Activated CD4-positive, alpha-beta T cell treated with anti-CD3 and anti-CD28 coated beads for 48 hours (primary cell): ENCODE measurements at places on chromosomes 4 and X.

GRCh38 chrX:131063613-131064012 lies 5.5 kb downstream of the ARHGAP36 start:
- DNase-seq = no peak

DNA sequence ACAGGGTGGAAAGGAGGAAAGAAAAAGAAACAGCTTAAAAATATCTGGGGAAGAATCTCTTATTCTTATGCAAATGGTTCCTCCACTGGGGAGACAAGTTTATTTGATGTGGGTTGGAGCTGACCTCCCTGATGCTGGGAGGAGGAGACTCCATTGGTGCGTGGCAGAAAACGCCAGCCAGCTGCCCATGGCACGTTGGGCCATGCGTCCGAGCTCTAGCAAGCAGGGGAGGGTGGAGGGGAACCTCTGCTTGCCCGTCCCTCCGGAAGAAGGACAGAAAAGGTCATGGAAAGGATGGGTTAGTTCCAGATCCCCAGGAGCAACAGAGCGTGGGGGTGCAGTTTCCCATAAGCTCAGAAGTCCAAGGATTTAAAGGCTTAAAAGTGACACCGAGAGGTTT lies 210.4 kb downstream of the KLHL4 start:
- DNase-seq = no peak

DNA sequence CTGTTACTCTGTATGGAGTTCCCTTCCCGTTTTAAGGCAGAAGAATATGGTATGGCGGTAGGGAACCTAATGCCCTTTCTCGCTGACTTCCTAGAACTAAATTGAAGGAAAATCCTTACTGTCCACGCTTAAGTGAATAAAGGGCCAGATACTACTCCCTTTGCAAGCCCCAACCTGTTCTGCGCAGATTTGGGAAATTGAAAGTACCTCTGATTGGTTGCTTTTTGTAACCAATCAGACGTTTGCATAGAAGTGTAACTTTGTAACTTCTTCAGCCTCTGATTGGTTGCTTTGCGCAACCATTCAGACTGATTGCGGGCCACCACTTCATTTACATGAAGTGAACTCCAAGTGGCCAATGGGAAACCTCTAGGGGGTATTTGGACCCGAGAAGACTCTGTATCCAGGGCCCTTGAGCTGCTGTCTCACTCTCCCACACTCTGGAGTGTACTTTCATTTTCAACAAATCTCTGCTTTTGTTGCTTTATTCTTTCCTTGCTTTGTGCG lies 1.2 kb upstream of the TMEM33 start:
- no peak for DNase-seq

GRCh38 chr4:162700358-162700757 lies 466.3 kb downstream of the NAF1 start:
- no peak for DNase-seq
